A172 (cell line): ENCODE measurements at places on chromosomes 11 and 22. TPM values are rescaled to one million over a fixed set of nuclear protein-coding genes. Genes with fewer than 3 reads are reported as not detected.
A peak's percentile ranks its signal among the peaks of the same experiment; 100 is the strongest.

DNA sequence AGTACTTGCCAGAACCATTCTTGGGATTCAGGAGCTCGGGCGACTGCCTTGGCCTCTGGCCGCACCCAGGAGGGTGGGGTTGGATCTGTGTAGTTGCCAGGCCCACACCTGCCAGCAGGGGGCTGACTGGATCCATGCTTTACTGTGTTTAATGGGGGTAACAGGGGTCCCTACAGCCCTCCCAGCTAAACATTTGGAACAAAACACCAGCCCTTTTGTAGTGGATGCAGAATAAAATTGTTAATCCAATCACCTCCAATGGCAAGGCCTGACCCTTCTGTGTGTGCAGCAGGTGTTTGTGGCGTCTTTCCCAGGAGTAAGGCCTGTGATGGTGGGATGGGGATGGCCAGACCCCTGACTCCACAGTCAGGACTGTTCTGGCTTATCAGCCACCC lies 22.5 kb downstream of the SUN2 start:
- no peak for DNase-seq

NDUFV1 gene
- 171 and 199 TPM in 2 replicates for total RNA-seq

SLC22A8 gene
- not detected in 2 replicates for total RNA-seq

PRDM11 gene
- 7.6 and 10.1 TPM in 2 replicates for total RNA-seq

FZD4 gene
- 2.0 and 2.8 TPM in 2 replicates for total RNA-seq

DNA sequence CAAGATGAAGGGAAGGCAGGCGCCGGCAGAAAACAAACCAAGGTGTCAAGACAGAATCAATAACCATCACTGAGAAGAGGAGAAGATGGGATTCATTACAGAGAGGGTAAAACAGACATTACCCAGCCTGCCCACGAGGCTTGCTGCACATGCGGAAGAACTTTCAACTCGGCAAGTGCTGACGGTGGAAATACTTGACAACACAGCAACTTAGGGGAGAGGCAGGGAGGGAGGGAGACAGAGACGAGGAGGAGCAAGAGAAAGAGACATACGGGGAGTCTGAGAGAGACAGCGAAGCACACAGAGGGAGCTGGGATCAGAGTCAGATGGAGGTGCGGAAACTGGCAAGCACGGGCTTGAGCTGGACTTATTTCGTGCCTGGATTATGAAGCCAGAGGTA lies 129.3 kb upstream of the NECTIN1 start:
- no peak for DNase-seq

DNA sequence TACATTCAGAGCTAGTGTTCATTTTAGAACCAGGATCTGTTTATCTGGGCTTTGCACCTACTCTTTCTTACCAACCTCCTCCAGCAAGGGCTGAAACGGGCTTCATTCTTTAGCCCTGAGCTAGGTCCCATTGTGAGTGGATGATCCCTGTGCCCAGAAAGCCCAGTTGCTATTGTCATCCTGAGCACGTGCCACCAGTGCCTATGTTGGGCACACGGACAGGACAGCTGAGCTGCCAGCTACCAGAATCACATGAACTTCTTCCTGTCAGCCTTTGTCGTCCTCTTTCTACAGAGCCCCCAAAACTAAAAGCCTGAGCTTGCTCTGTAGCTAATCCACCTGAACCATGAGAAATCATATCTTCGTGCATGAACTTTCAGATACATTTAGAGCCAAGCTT lies 74.4 kb upstream of the NTM start:
- DNase-seq: no peak

- DNase-seq: no peak
Measured at GRCh38 chr22:27851974-27852746, 50.6 kb upstream of the MN1 start.

DNA sequence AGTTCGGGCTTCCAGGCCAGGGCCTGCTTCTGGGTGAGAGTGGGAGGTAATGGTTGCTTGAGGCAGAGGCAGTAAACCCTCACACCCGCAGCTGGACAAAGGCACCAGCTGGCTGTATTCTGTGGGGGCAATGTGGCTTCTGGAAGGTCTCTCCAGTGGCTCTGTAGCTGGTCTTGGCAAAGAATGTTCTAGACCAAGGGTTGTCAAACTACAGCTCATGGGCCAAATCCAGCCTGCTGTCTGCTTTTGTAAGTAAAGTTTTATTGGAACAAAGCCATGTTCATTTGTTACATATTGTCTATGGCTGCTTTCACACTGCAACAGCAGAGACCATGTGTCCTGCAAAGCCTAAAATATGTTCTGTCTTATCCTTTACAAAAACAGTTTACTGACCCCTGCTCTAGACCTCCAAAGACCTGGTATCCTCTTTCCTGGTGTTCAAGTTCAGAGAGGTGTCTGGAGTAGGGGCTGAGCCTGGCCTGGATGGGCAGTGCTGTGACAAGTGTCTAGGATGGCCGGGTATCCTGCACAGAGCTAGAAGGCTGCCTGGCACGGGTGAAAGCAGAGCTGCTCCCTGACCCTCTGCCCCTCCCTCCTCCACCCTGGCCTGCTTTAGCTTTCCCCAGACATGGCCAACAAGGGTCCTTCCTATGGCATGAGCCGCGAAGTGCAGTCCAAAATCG lies 3.4 kb downstream of the TAGLN start:
- DNase-seq: no peak

ZNRF3 gene
- total RNA-seq: 3.0 and 3.8 TPM in 2 replicates

GRCh38 chr11:14932447-14932846 lies 39.7 kb downstream of the CALCA start:
- no peak for DNase-seq

- peak; percentile 94 for DNase-seq
Measured at GRCh38 chr11:57424792-57425564, 1.9 kb downstream of the SLC43A3 start.

FAM180B gene
- total RNA-seq: not detected in 2 replicates

GRCh38 chr11:60515144-60515855 lies at the start of gene MS4A13:
Gene MS4A13 (plus strand): TSS chr11:60515392. CDS start chr11:60518084, 2,692 bp downstream.
- DNase-seq: peak; percentile 45

- no peak for DNase-seq
Measured at GRCh38 chr11:119340335-119341221, at the start of gene C1QTNF5. Gene C1QTNF5 (minus strand): TSS chr11:119340883. CDS start chr11:119340397, 486 bp downstream.

DNA sequence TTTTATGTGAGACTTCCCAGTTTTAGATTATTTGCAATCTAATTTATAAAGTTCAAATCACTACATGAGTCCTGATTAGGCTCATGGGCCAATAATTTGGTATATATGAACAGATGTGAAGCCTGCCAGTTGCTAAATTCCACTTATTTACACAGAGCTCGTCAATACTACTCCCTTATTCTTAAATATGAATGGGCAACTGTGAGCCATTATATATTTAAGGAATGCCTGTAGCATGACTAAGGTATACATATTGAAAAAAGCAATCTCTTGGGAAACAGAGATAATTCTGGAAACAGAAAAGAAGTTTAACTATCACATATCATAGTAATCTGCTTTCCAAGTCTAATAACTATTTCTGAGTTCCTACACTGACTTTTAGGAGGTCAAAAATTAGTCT lies 27.0 kb downstream of the RBMXL2 start:
- no peak for DNase-seq

PSMA1 gene
- total RNA-seq: 438 and 448 TPM in 2 replicates

ROBO4 gene
- 11.7 and 15.9 TPM in 2 replicates for total RNA-seq

DNA sequence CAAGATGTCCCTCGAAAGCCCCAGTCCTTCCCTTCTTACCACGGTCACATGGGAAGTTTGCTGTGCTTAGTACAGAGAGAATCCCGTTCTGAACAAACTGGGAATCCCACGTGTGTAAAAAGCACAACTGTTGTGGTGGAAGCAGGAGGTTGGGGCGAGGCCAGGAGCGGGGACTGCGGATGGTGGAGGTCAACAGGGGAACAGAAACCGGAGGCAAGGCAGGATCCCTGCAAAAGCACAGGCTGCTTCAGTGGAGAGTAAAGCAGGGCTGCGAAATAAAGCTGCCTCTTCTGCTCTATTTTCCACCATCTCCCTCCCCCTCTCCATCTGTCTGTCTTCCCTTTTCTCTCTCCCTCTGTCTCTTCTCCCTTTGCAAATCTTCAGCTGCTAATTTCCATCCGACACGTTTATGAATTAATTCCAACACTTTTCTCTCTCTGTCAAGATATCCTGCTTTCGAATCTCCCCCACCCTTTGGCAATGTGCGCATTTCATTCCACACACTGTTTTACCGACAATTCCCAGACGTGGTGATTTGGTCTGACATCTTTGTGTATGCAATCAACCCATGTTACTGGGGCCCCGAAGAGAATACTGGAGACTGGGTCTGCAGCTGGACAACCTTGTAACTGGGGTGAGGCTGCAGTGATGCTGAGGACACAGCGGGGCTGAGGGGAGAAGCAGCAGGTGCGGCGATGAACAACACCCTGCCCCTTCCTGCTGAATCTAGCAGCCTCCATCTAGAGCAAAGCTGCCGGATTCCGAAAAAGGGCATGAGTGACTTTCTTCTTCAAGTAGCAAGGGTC lies 571.8 kb downstream of the OPCML start:
- DNase-seq: no peak

ENTHD1 gene
- total RNA-seq: not detected in 2 replicates

CDC42EP2 gene
- 1.7 and 5.3 TPM in 2 replicates for total RNA-seq

GRCh38 chr11:79011357-79011756 lies 429.5 kb downstream of the TENM4 start:
- no peak for DNase-seq

- DNase-seq: no peak
Measured at GRCh38 chr11:99098751-99099150, 78.0 kb downstream of the CNTN5 start.

DNA sequence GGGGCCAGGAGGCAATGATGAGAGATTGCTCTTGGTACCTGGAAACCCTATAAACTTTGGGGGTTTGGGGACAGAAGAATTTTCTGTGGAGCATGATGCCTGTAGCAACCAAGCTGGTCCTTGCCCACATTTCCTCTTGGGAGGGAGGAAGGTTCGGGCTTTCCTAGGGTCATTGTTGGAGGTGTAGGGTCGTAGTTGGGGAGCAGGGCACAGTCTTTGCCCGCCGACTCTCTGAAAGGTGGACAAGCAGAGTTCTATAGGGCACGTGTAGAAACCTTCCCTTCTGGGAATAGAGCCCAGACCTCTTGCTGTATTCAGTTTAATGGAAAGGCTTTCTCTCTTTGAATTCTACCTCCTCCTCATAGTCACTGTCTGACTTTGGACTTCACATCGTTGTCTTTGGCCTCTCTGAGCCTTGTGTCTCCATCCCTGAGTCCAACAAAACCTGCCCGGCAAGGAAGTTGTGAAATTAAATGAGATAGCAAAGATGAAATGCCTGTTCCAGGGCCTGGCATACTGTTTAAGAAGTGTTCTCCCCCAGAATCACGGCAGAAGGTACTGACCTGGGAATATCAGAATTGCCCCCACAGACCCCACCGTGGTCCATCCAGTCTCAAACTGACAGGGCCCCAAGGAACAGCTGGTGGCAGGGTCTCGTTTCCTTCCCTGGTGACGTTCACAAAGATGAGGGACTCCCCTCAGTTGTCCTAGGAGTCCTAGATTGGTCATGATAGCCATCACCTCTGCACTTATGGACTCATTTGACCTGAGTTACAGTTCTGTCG lies 1.6 kb downstream of the PRDM11 start:
- DNase-seq: no peak

HBG2 gene
- total RNA-seq: 1.1 and 1.6 TPM in 2 replicates

GRCh38 chr11:72179049-72179803 lies 12.7 kb upstream of the FOLR1 start:
- DNase-seq: no peak

- DNase-seq: peak; percentile 84
Measured at GRCh38 chr11:35529971-35530495, 4.6 kb upstream of the PAMR1 start.

GRCh38 chr11:59545179-59546020 lies 34.1 kb downstream of the OR4D9 start:
- peak; percentile 98 for DNase-seq

DNA sequence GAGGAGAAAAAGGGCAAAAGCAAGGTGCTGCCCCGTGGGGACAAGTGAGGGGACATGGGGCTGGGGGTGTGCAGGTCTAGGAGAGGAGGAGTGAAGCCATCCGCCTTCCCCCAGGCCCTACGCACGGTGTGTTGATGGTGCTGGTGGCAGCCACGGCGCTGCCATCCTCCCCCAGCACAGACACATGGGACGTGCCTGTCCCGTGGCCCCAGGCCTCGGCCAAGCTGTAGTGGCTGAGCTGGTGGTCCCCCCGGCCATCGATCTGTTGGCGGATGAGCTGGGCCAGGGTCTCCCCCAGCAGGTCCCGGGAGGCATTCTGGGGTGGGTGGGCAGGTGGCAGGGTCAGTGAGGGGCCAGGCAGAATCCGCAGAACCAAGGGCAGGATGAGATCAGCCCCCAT lies 18.9 kb downstream of the GGT5 start:
- no peak for DNase-seq

DNA sequence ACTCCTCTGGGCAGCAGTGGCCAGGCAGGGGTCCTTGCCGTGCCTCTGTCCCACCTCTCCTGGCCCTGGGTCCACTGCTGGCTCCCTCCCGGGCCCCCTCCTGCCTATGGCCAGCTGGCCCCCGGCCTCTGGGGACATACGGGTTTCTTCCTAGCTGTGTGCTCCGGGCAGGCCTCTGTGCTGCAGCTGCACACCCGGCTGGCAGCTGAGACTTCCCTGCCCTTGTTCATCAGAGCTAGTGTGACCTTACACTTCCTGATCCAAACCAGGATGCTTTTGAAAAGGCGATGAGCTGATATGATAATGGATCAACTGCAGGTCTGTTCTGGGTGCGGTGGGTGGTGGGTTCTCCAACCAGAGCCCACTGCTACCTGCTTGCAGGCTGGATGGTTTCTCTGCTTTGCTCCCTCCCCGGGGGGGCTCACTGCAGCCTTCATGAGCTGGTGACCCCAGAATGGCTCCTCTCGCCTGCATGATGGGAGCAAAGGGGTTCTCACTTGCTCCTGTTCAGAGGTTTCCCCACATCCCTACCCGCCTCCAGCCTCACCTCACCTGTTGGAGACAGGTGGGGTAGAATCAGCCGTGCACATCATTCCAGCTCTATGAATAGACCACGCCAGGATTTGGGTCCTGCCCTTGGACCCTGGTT lies 13.3 kb downstream of the B3GAT1 start:
- no peak for DNase-seq
